ENCODE measurements at places on chromosomes 12 and 14. TPM values are rescaled to one million over a fixed set of nuclear protein-coding genes. Genes with fewer than 3 reads are reported as not detected.

SIX6 gene
- not detected for polyA plus RNA-seq

OR6C2 gene
- polyA plus RNA-seq = not detected

RIMBP2 gene
- polyA plus RNA-seq = 2.2 TPM

DNA sequence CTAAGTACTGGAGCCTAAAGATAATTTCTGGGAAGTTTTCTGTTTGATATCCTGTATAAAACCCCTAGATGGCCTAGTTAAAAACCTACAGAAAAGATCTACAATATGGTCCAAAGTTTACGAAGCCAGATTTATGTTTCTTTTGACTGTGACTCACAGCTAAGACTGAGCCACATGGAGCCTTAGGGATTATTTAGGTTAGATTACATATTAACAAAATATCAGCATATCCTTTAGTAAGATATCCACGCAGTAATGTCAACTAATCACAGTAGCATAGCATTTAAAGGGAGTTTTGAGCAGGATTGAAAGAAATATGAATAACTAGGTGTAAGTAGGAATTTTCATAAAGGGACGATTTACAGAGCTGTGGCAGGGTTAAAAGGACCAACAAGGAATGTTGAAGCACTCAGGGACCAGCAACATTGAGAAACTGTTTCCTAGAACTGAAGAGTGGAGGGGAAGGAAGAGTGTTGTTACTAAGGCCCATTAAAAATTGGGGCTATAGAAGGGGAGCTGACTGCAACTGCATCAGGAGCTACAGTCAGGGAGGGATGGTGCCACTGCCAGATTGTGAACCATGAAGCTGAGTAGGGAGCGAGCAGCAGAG lies 155.5 kb downstream of the DACT1 start:
- H3K4me3 ChIP-seq = no peak overlapping the region
- peaks cover 9% of the 10 kb centered on the region for H3K4me1 ChIP-seq
- H3K27ac ChIP-seq = peak overlapping the region; percentile 81
- no peaks in the 10 kb centered on the region for H3K36me3 ChIP-seq

DNA sequence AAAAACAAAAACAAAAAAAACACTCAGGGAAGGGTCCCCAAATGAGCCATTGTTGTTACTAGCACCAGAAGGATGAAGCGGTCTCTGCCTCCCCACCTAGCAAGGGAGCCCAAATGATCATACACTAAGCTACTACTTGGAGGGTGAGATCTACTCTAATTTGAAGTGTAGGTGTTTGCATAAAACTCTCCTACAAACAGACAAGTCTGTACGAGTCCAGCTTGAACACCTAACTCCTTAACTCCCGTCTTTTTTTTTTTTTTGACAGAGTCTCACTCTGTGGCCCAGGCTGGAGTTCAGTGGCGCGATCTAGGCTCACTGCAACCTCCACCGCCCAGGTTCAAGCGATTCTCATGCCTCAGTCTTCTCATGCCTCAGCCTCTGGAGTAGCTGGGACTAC lies 132.6 kb downstream of the PPM1H start:
- no peak overlapping the region for H3K4me3 ChIP-seq

GRCh38 chr12:118237052-118237665 lies 101.2 kb downstream of the PEBP1 start:
- no peaks in the 10 kb centered on the region for H3K4me1 ChIP-seq
- no peak overlapping the region for H3K27ac ChIP-seq
- DNase-seq = no peak
- no peak overlapping the region for H3K4me3 ChIP-seq
- H3K27me3 ChIP-seq = no peaks in the 10 kb centered on the region
- H3K36me3 ChIP-seq = no peaks in the 10 kb centered on the region

XRCC3 gene
- 8.2 TPM for polyA plus RNA-seq

JAG2 gene
- polyA plus RNA-seq = 4.1 TPM

GUCY2C gene
- polyA plus RNA-seq = 12.9 TPM

CMKLR1 gene
- polyA plus RNA-seq = 3.1 TPM

DNA sequence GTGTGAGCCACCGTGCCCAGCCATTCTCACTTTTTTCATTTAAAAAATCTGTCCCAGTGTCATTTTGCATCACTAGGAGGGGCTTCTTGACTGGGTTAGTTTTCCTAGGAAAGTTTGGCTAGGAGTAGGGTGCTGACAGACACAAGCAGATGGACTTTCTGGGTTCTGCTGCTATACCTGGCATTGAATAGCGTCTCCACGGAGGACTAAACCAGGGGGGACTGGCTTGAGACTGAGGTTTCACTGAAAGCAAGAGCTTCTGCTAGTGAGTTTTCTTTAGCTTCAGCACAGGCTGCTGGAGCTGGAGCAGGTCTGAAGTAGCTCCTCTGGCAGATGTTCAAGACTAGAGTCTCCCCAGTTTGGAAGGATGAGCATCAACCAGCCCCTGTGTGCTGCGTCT lies 1.4 kb downstream of the SLC10A1 start:
- DNase-seq = no peak
- H3K27me3 ChIP-seq = no peaks in the 10 kb centered on the region
- H3K4me3 ChIP-seq = no peak overlapping the region
- no peaks in the 10 kb centered on the region for H3K36me3 ChIP-seq
- no peak overlapping the region for H3K27ac ChIP-seq

DNA sequence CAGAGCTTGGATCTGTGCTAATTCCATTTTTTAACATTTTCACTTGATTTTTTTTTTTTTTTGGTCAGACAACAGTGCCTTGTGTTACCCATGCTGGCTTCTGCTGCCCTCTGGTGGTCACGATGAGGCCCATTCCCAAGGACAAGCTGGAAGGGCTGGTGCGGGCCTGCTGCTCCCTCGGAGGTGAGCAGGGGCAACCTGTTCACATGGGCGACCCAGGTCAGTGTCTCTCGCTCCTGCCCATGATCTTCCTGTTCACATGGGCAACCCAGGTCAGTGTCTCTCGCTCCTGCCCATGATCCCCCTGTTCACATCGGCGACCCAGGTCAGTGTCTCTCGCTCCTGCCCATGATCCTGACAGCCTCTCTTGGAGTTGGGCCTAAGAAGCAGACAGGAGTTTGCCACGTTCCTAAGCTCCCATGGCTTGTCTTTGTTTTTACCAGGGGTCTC lies 59.4 kb downstream of the DGLUCY start:
- no peaks in the 10 kb centered on the region for H3K27me3 ChIP-seq
- no peaks in the 10 kb centered on the region for H3K36me3 ChIP-seq
- H3K27ac ChIP-seq = no peak overlapping the region
- H3K4me3 ChIP-seq = no peak overlapping the region

DNA sequence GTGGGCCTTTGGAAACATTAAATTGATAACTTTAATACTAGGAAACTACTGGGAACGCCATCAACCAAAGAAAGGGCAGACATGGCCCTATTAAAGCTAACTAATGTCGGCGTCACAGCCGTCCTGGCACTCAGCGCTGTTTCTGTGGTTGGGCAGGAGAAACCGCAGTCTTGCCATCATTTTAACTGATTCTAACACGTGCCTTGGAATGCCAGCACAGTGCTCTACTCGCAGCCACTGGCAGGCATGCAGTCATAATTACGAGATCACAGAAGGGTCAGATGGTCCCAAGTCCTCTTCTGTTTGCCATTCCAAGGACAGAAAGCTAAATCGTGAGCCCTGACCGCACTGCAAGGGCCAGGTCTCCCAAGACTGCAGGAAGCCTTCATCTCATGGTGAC lies 75.2 kb downstream of the RIMBP2 start:
- no peaks in the 10 kb centered on the region for H3K4me1 ChIP-seq
- no peak overlapping the region for H3K27ac ChIP-seq
- H3K4me3 ChIP-seq = no peak overlapping the region
- DNase-seq = no peak

DNA sequence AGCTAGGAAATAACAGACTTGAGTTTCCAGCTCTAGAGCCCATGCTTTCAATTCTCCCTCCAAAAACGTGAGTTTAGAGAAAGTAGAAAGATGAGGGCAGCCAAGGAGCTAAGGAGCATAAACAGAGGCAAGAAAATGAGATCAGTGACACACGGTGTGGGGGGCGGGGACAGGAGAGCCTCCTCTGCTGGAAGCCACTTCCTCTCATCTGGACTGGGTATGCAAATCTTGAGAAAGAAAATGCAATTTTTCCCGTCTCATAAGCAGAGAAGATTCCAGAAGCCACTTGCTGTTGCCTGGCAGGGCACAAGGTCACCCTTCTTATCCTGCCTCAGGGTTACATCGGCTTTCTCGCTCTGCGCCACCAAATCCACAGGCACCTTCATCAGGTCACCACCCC lies 6.0 kb downstream of the OR10P1 start:
- no peak for DNase-seq
- H3K36me3 ChIP-seq = no peaks in the 10 kb centered on the region
- H3K27ac ChIP-seq = no peak overlapping the region

DNA sequence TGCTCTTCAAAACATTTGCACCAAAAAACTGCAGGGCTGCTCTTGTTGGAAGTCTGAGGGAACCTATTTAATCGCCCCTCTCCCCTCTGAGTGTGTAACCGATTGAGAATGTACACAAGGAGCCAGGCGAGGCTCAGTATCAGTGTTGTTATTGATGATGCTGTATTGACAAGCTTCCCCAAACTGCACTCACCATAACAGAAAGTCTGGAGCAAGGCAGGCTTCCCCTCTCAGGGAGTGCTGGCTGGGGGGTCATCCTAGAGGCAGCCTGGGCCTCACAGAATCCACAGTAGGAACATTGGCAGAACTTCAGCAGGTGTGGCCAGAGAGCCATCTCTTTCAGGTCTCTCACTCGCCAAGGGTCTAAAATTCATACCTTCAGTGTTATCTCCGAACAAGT lies 58.1 kb upstream of the TUNAR start:
- H3K4me3 ChIP-seq = no peak overlapping the region
- H3K4me1 ChIP-seq = no peaks in the 10 kb centered on the region
- H3K27me3 ChIP-seq = peaks cover 9% of the 10 kb centered on the region
- no peaks in the 10 kb centered on the region for H3K36me3 ChIP-seq
